ENCODE measurements at places on chromosomes 3 and 15.
A peak's percentile ranks its signal among the peaks of the same experiment; 100 is the strongest.

GRCh38 chr3:104764496-104764895 lies 602.2 kb upstream of the ALCAM start:
- no peak for DNase-seq

DNA sequence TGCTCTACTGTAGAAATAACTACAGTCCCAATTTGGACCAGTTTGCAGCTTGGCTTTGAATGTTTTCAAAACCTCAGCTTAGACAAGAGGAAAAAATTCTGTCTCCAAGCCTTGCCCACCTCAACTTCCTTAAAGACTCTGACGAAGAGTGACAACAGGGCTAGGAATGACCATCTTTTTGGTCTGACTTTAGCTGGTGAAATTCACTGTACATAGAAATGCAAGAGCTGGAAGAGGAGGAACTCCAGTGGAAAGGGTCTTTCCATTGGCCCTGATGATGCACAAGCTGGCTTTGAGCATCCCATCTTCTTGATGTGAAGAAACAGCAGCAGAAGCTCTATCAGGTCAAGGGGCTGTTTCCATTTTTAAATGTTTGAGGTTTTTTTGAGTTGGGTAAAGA lies 22.7 kb upstream of the SH3BP5 start:
- DNase-seq: no peak

GRCh38 chr15:45128971-45129639 lies 574 bp downstream of the DUOXA1 start:
- no peak for DNase-seq

DNA sequence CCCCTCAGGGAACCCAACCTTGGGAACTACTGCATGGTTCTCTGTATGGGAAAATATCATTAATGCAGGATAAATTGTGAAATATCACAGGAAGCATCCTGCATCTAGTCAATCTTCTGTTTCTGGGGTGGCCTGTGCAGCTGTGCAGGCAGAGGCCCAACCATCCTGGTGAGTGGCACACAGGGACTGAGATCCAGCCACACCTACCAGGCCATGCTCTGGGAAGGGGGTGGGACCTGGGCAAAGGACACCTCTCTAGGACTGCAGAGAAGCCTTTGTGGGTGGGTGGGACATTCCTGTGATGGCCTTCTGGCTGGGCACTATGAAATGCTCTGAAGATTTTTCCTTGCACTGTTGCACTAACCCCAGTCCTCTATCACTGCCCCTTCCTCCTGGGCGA lies 26.8 kb downstream of the CCRL2 start:
- no peak for DNase-seq

GRCh38 chr3:49667701-49668413 lies 6.3 kb upstream of the APEH start:
- peak; percentile 49 for DNase-seq

- peak; percentile 86 for DNase-seq
Observed at GRCh38 chr3:55571913-55572312, 84.8 kb upstream of the WNT5A start.

DNA sequence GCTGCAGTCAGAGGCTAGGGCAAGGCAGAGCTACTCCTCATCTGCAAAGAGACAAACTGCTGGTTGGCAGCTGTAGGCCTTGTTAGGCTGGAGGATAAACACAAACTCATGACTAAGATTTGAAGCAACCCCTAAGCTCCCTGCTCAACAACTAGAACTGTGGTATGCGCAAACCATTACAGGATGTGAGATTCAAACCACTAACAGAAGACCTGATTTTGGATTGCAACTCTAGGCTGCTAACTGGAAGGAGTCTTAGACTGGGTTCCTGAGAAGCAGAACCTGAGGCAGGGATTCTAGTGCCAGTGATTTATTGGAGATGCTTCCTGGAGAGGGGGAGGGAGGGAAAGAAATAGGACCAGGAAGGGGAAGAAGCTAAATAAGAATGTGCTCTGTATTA lies 22.5 kb downstream of the CCR4 start:
- no peak for DNase-seq

DNA sequence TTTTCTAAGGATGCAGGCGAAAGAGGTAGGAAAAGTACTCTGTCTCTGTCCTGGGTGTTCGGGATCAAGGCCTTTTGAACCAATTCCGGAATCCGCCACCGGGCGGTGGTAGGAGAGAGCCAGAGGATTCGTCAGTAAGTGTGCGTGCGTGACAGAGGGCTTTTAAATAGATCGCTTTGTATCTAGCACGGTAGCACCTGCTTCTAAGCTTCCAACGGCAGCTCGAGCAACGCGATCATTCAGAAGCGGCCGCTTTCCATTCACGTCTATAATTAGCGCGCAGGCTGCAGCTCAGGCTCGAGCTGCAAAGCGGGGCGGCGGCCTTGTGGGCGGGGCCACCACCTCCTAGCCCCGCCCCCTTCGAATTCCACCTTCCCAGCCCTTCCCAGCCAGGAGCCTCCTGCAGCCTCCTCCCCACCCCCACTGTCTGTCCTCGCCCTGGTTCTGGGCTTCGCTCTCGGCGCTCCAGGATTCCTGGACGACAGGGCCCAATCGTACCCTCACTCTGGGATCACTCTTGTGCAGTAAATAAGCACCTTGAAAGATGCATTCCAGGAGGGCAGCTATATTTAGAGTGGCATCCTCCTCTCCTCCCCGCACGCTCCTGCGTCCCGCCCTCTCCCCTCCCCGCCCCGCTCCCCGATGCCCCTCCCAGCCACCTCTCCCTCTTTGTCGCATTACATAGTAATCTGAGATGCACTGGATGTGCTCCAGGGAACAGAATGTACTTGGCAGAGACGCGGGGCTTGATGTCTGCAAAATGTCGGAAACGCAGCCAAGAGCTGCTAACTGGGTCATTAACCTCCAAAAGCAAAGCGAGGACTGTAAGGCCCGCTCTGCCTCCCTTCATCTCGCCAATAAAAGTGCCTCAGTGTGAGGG lies 224.1 kb upstream of the TPRG1 start:
- DNase-seq: peak; percentile 95

DNA sequence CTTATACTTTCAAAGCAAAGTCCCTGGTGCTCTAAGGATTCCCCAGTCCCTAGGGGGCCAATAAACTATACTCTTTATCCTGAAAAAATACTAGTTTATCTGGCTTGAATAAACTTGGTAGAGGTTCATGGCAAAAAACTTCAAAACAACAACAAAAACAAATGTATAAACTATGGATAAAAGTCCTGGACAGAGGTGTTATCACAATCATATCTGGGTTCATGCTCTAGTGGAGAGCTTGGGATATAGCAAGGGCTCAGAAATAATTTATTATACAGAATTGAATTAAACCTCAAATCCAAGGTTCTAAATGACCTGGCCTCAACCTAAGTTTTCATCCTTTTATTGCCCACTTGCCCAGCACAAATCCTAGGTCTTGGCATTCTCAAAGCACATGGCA lies 98.6 kb upstream of the TRIM42 start:
- no peak for DNase-seq

GRCh38 chr3:79845546-79845945 lies 77.7 kb upstream of the ROBO1 start:
- DNase-seq: no peak

GRCh38 chr3:71069797-71070196 lies 513.7 kb downstream of the FOXP1 start:
- no peak for DNase-seq

DNA sequence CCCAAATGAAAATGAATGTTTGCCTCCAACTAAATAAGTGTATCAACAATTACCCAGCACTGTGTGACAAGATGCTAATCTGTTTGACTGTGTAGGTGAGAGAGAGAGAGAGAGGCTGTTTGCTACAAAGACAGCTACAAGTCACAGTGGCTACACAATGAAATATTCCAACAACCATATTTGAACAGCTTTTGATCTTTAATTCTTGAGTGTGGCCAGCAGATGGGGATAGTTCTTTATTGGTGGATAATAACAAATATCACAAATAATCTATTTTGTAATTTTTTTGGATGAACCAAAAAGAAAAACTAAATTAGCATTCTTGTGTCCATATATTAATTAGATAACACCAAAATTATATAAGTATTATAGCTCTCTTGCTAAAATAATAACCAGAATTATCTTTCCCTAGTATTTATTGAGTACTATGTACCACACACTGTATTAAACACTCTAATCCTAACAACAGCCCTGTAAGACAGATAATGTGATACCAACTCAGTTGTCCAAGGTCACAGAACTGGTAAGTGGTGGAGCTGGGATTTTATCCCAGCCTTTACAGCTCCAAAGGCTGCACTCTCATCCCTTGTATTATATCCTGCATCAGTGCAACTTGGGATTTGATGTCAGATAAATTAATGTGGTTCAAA lies 61.9 kb upstream of the C3orf80 start:
- DNase-seq: no peak

DNA sequence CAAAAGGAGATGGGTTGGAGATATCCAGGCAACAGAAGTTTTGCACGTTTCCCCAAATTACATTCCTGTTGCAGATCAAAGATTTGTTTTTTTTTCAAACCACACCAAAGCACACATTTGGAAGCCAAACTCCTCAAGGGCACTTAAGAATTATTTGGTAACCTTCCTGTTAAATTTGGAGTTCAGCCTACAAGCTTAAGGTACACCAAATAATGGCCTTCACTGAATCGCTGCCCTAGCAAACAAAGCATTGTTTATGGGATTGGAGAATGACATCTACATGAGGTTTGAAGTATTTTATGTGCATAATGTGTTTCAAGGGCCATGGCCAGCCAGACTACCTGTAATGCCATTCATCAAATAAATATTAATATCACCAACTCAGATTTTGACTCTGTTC lies 357.9 kb downstream of the RORA start:
- DNase-seq: no peak

DNA sequence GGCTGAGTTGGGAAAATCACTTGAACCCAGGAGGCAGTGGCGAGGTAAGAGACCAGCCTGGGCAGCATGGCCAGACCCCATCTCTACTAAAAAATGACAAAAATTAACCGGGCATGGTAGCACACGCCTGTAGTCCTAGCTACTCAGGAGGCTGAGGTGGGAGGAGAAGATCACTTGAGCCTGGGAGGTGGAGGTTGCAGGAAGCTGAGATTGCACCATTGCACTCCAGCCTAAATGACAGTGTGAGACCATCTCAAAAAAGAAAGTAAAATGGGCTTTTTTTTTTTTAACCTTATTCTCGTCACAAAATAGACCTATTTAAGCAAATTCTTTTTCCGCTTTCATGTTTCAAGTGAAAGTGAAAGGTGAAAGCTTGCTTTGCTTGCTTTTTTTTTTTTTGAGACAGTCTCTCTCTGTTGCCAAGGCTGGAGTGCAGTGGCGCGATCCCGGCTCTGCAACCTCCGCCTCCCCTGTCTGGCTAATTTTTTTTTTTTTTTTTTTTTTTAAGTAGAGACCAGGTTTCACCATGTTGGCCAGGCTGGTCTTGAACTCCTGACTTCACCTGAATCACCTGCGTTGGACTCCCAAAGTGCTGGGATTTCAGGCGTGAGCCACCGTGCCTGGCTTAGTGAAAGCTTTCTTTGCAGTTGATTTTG lies 3.6 kb downstream of the PDIA3 start:
- DNase-seq: no peak

DNA sequence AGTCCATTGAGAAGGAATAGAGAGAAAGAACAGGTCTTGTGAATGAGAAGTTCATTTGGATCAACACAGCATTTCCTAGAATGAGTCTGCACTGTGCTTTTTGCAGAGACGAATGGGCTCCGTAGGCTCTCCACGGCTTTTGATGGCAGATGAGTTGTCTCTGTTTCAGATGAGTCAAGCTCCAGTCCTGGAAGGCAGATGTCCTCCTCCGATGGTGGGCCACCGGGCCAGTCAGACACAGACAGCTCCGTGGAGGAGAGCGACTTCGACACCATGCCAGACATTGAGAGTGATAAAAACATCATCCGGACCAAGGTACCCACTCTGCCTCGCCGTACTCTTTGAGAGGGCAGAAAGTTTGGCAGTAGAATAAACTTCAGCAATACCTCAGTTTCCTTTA lies 70.5 kb downstream of the SIDT1 start:
- DNase-seq: peak; percentile 73

DNA sequence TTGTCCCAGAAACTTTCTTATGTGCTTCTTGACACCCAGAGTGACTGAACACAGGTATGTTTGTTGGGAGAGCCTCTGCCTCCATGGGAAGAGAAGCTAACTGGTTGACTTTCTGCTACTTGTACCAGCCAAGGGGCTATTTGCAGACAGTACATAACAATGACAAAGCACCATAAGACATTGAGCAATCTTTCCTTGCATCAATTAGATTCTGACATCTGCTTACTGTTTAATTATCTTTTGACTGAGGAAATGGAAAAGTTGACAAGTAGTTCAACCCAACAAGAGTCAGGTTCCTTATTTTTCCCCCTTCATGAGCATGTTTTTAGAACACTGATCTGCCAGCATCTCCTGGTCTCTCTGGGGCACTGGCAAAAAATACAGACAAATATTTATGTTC lies 157.7 kb downstream of the RPLP1 start:
- DNase-seq: no peak

DNA sequence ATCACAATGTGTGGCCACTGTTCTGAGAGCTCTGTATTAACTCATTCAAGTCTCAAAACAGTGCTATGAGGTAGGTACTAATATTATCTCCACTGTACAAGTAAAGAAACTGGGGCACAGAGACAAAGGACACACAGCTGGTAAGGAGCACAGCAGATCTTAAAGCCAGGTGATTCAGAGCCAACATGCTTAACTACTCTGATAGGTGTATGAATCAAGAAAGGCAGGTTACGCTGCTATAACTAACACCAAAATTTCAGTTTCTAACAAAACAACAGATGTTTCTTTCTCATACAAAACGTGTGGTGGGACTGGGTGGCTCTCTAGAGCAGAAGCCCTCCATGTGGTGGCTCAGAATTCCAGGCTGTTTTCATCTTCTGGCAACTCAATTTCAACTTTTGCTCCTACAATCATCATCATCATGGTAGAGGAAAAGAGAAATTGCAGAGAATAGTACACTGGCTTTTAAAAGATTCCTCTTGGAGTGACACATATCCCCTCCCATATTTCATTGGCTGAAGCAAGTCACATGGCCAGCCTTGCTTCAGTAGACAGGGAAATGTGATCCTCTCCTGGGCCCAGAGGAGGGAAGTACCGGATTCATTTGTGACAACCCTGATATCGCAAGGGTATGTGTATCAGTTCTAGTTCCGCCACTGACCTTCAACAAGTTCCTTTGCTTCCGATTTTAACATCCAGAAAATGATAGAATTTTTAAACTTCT lies 126.2 kb upstream of the PTX3 start:
- DNase-seq: no peak

- DNase-seq: no peak
Observed at GRCh38 chr15:57384816-57385215, 8.5 kb downstream of the CGNL1 start.

- no peak for DNase-seq
Observed at GRCh38 chr3:138072796-138073195, 42.6 kb downstream of the DZIP1L start.

GRCh38 chr3:100316641-100317069 lies 17.9 kb upstream of the NIT2 start:
- DNase-seq: no peak

- no peak for DNase-seq
Observed at GRCh38 chr3:140953028-140953960, 11.7 kb downstream of the SLC25A36 start.

GRCh38 chr15:25799906-25800700 lies 63.0 kb downstream of the ATP10A start:
- peak; percentile 46 for DNase-seq

GRCh38 chr15:31262901-31263671 lies 63.5 kb upstream of the KLF13 start:
- DNase-seq: no peak

- DNase-seq: peak; percentile 67
Observed at GRCh38 chr15:28456476-28457395, 76.0 kb downstream of the GOLGA8G start.

GRCh38 chr3:29178809-29179793 lies 101.8 kb upstream of the RBMS3 start:
- no peak for DNase-seq

GRCh38 chr3:63193647-63194046 lies 84.5 kb upstream of the SYNPR start:
- no peak for DNase-seq

- DNase-seq: no peak
Observed at GRCh38 chr3:4972652-4973643, 6.3 kb upstream of the BHLHE40 start.

All from posterior cingulate gyrus (tissue), 11 donors.